Retina (tissue), 1 donor: ENCODE measurements at places on chromosomes 7 and 10.

DNA sequence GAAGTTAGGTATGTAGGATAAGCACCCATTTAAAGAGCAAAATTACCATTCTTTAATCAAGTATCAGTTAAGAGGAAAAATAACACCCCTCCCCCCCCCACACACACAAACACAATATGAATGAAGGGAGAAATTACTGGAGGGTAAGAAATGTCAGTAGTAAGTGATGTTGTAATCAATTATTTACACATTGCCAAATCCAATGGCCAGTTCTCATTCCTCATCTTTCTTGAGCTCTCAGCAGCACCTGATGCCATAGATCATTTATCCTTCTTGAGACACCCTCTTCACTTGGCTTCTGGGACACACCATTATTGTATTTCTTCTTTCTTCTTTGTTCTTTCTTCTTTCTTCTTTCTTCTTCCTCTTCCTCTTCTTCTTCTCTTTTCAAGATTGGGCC is 33.7 kb upstream of the FAM3C start:
- DNase-seq, result no peak

- DNase-seq, result no peak
Observed at GRCh38 chr10:99569961-99570360, 37.2 kb downstream of the NKX2-3 start.

DNA sequence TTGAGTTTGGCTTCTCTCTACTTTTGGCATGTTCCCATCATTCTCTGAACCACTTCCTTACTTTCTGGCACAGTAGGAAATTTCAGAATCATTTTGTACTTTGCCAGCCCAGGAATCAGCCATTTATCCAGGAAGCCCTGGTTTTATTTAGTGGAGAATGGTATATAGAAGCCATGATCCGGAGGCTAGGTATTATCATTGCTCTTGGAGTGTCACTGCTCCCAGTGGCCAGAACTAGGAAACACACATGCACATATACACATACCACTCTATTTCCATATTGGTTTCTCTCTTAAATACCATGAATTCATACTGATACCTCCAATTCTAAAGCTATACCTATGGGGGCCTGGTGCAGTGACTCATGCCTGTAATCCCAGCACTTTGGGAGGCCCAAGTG is 36.3 kb downstream of the SUFU start:
- no peak for DNase-seq

- DNase-seq, result peak; percentile 6
Observed at GRCh38 chr7:5443678-5444077, 20.0 kb upstream of the TNRC18 start.

DNA sequence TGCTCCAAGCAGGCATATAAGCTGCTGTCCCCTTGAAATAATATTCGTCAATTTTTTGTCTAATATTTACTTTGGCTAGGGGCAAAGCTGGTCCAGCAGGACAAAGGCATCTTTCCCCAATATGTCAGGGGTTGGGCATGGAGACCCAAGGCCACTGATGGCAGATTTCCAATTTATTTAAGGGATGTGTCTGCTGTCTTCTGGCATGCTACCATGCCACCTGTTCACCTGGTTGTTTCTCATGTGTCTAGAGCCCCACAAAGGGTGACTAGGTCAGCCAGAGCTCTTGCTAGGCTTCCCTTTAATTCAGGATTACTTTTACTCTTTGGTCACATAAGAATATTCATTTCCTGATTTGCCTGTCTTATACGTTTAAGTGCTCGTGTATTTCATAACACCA is 22.1 kb upstream of the SYPL1 start:
- DNase-seq, result no peak

- DNase-seq, result no peak
Observed at GRCh38 chr7:51569581-51569980, 253.0 kb upstream of the COBL start.
